ENCODE measurements at places on chromosomes 5 and 9.

- no peak for DNase-seq
Measured at GRCh38 chr5:168014433-168015123, 276.9 kb upstream of the WWC1 start.

DNA sequence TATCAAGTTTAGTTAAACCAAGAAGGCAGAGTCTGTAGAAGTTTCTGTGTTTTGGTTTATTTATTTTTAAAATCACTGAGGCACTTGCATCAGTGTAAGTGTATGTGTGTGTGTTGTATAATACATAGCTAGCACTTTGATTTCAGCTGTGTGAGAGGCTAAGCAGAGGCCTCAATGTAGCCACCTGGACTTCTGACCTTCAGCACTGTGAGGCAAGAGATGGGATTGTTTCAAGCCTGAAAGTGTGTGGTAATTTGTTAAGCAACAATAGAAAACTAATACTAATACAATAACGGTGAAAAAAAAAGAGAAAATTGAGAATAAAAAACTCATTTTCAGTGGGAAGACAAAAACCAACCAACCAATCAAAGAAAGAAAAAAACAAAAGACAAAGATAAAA, 327.3 kb downstream of the CDH18 start:
- no peak for DNase-seq

GRCh38 chr5:11248966-11249365, 487.9 kb upstream of the DAP start:
- no peak for DNase-seq

DNA sequence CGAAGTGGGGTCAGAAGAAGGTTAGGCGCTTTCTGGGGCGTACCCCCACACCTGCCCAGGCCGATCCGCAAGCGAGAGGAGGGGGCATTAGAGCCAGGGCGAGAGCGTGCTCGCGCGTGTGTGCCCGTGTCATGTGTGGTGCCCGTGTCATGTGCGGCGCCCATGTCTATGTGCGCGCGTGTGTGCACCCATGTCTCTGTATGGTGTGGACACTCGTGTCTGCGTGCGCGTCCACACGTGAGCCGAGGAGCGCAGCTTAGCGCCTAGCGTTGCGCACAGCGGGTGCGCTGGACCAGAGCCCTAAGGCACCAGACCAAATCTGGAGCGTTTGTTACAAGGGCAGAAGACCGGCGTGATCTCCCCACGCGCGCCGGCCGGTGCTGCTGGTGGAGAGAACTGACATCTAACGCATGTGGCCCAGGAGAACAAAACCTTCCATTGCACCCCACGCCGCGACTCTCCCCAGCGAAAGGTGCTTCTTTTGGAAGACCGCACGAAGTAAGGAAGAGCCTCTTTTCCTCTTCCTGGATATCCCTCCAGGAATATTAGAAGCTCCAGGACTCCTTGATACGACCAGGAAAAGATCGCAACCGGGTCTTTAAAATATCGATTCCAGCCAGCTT, 644 bp downstream of the NIM1K start:
- DNase-seq = peak; percentile 42

DNA sequence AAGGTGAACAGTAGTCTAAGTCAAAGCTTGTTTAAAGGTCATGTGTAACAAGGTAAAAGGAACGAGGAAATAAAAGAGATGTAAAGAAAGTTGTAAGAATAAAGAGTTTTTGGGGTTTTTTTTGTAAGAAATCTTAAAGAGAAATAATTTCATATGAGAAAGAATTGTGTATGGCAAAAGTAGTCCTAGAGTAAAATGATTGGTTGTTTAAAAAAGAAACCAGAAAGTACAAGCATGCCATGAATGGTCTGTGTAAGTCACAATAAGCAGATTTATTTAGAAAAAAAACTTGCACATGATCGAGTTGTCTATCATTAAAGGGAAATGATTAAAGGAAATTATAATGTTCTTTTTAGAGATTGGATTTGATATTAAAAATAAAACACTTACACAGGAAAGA, 172.6 kb upstream of the TUSC1 start:
- DNase-seq = no peak

DNA sequence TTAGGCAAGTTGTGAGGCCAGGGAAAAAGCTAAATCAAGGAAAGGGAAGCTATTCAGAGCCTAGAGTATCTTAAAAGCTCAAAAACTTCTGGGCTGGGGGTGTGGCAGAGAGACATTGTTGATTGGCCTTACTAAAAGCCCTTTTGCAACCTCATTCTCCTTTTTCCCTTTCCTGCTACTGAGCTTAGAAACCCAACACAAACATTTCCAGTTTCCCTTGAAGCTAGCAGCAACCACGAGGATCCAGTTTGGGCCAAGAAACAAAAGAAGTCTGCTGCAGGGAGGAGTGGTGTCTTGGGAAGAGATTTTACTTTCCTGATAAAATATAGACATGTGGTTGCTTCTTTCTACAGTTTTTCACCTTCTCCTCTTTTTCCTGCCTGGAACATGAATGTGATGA, 135.5 kb upstream of the KLF9 start:
- DNase-seq = no peak

DNA sequence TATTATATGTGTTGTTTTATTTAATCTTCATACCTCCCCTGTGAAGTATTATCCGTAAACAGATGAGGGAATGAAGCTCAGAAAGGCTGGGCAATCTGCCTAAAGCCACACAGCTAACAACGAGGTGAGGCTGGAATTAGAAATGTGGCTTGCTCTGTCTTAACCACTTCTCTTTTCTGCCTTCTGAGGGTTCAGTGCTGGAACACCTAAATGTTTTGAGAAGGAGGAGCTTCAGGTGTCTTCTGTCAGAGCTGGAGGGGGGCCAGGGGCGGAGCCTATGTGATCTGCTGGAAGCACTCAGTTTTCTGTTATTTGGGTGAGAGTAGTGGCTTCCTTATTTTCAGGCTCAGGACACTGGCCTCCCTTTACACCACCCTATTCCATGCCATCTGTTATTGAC, 35.0 kb upstream of the ARAP3 start:
- no peak for DNase-seq

DNA sequence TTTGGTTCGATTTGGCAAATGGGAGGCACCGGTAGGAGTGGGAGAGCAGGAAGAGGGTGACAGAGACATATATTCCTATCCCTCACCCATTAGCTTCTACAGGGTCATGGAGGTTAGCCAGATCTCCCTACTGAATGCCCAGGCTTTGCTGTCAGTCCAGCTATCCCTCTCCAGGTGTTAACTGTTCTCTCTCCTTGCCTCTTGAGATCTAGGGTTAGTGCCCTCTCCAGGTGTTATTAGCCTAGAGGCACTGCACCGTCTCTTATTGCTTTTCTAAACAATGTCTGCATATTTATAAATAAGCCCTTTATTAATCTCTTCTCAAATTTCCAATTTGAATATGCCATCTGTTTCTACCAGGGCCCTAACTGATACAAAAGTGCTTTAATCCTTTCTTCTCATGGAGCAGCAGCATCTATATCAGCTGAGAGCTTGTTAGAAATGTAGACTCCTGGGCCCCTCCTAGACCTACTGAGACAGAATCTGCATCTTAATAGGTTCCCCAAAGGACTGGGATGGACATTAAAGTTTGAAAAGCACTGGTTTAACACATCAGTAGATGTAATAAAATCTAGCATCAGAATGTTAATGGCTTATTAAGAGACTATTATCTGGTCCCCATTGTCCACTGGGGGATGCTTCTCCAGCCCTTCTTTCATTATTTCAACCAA, 322.5 kb upstream of the SLC24A2 start:
- no peak for DNase-seq

DNA sequence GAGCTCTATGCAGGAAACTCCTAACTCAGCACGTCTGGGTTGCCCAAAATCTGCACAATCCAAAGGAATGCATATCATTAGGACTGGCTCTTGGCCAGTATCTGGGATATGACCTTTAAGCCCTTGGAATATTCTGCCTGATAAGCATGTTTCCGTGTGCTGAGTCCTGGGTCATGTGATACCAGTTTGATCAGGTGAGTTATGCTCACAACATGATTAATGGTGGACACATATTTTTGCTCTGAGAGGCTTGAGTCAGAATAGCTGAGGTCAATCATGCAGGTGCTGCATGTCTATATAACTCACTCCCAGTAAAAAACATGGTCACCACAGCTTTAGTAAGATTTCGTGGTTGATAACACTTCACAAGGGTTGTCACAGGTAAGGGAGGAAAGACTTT, 408.8 kb downstream of the YTHDC2 start:
- no peak for DNase-seq

GRCh38 chr5:72523960-72524582, 16.9 kb upstream of the ZNF366 start:
- DNase-seq = no peak

- no peak for DNase-seq
Measured at GRCh38 chr9:37611014-37611413, 18.6 kb upstream of the TOMM5 start.

DNA sequence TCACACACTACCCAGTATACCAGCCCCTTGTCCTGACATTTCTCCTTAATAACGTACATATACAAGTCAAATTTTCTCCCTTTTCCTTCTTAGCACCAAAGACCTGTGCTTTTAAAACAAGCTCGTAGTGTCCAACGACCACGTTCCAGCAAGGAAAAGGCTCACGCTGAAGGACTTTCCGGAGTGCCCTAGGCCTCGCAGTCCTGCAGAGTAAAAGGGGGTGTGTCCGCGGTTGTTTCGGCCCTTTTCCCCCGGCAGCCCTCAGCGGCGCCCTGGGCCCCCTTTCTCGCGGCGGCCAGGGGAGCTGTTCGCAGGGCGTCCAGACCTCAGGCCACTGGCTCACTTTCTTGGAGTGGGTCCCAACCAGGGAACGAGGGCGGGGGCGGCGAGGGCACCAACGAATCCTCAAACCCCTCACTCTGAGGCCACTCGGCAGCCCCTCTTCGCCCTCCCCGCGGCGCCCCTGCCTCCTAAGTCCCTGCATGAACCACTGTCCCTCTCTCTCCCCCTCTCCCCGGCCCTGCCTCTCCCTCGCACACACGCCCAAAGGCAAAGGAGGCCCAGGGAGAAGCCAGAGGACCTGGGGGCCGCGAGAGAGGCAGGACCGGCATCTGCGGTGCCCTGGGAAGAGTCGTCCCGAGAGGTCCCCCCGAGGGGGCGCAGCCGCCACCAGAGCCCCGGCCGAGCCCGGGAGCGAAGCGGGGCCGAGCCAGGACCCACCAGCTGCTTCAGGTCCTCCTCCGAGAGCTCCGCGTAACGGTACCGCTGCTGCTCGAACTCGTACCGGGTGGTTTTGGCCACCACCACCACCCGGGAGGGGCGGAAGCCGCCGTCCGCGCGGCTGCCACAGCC, 720 bp downstream of the NADK2 start:
- peak; percentile 55 for DNase-seq

GRCh38 chr5:173530547-173530946, 85.9 kb downstream of the BOD1 start:
- no peak for DNase-seq

DNA sequence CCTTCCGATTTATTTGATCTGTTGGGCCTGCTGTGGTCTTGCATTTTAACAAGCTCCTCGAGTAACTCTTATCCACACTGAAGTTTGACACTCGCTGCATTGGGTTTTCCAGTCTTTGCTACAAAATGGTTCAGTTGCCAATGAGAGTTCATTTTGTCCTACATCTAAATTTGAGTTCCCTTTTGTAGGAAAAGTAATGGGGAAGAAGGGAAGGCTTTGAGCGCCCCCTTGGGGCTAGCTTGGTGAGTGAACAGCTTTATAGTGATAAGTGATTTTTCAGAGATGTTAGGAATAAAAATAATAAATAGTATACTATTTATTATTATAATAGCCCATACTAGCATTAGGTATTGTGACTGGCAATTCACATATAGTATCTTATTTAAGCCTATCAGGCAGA, 89.9 kb upstream of the GNAQ start:
- peak; percentile 69 for DNase-seq

DNA sequence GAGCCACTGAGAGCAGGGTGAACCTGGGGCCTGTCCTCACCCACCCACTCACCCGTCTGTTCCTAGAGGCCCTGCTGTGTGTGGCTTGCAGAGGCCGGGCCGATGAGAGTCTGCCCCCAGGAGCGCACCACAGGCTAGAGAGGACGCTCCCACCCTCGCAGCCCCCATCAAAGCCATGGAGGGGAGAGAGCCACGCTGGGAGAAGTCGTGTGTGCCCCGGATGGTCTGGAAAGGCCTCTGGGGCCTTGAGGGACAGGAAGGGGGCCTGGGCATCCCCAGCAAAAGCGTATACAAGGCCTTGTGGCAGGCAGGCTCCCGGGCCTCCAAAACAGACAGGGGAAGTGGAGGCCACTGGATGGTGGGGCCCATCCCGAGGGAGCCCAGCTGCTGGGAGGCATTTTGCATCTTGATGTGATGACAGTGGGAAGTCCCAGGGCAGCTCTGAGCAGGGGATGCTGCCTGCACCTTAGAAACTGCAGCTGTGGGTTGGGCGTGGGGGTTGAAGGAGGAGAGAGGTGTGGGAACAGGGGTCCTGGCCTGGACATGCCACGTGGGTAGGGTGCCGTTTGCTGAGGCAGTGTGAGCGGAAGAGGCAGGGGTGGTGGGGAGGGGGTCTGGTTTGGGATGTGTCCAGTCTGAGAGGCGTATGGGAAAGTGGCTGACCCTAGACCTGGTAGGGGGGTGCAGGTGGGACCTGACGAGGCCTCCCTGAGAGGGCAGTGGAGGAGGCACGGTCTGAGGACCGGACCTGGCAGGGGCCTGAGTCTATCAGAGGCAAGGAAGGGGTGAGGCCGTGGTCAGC, 43.0 kb upstream of the NOTCH1 start:
- peak; percentile 26 for DNase-seq

- DNase-seq = peak; percentile 52
Measured at GRCh38 chr5:172102913-172103626, 85.0 kb downstream of the STK10 start.

- no peak for DNase-seq
Measured at GRCh38 chr5:119255571-119256356, 100.1 kb upstream of the TNFAIP8 start.

DNA sequence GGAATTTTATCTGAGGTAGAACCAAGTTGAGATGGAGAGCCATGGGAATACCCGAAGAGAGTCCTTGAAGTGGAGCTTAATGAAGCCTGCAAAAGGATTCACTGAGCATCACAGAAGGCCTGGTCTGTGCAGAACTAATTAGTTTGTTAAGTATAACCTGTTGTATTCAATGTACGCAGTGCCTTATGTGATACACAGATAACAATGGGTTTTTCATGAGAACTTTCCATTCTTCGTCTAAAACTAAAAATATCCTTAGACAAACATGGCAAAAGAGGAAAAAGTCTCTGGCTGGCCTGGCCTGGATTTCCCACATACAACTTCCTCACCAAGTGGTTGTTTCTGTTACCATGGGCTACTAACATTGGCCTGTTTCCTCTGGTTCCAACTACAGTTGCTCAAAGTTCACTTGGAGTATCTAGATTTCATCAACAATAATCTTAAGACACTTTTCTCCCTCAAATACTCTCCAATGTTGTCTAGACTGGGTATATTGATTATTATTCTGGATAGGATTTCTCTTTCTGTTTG, 237.6 kb upstream of the ZNF462 start:
- DNase-seq = no peak

DNA sequence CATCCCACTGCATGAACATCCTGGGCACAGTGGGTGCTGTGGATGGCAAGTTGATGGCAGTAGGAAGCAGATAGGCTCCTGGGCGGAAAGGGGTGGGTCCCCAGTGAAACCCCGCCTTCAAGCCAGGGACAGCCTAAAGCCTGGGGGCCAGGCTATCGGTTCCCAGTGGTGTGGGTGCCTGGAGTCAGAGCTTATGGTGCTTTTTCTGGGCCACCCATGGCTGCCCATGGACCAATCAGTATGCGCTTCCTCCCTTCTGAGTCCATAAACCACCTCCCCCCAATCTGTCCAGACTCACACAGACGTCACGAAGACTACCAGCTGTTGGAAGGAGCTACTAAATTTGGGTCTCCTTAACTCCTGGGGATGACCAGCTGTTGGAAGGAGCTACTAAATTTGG, 17.5 kb upstream of the ECPAS start:
- no peak for DNase-seq

- DNase-seq = no peak
Measured at GRCh38 chr9:117245175-117245829, 169.6 kb downstream of the ASTN2 start.

- no peak for DNase-seq
Measured at GRCh38 chr5:155259648-155260047, 246.1 kb downstream of the KIF4B start.

Measured in stimulated activated naive CD8-positive, alpha-beta T cell treated with anti-CD3 and anti-CD28 coated beads, Interleukin-15, Interleukin-2, amounts not matched to agents 100 U/mL and 50 U/mL, for 24 hours (primary cell).